ENCODE measurements at places on chromosomes 11 and 22.

DNA sequence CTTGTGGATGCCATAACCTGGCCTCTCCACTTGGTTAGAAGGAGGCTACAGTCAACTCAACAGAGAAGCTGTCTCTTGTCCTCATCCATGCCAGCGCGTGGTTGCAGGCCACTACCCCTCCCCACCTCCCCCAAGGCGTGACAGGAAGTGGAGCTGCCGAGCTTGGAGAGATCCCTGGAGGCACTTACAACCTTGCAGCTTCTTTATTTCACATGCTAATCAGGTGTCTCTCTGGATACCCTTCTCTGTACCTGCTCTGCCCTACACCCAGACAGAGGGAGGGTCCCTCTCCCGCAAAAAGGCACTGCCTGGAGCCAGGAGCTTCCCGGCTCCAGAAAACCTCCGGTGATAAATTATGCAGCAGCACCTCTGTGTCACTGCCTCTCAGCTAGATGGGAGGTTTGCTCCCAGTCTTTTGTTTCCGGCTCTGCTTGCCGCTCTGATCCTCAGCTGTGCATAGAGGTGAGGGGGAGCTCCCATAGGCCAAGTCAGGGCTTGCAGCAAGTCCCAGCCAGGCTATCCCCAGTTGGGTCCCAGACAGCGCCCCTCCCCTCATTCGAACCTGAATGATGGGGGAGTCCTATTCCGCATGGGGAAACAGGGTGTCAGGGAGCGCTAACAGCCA is 5.7 kb downstream of the LRP4 start:
- H3K27ac ChIP-seq: no peak overlapping the region
- no peak overlapping the region for H3K4me3 ChIP-seq
- peaks cover 75% of the 10 kb centered on the region for H3K27me3 ChIP-seq
- H3K36me3 ChIP-seq: no peaks in the 10 kb centered on the region

GRCh38 chr22:48886604-48887393 is 940.9 kb downstream of the BRD1 start:
- H3K36me3 ChIP-seq: no peaks in the 10 kb centered on the region
- DNase-seq: no peak
- H3K4me1 ChIP-seq: no peaks in the 10 kb centered on the region
- H3K27ac ChIP-seq: no peak overlapping the region

- DNase-seq: no peak
- no peak overlapping the region for H3K27ac ChIP-seq
- H3K27me3 ChIP-seq: peaks cover 4% of the 10 kb centered on the region
- no peaks in the 10 kb centered on the region for H3K4me1 ChIP-seq
- H3K36me3 ChIP-seq: no peaks in the 10 kb centered on the region
- no peak overlapping the region for H3K4me3 ChIP-seq
Observed at GRCh38 chr11:6655020-6655789, 404 bp downstream of the DCHS1 start.

GRCh38 chr11:102306048-102306597 is 11.2 kb upstream of the BIRC3 start:
- peaks cover 3% of the 10 kb centered on the region for H3K36me3 ChIP-seq
- peak overlapping the region; percentile 21 for H3K4me3 ChIP-seq
- no peaks in the 10 kb centered on the region for H3K27me3 ChIP-seq
- H3K4me1 ChIP-seq: peaks cover 43% of the 10 kb centered on the region
- no peak for DNase-seq
- peak overlapping the region; percentile 11 for H3K27ac ChIP-seq

Measured in effector memory CD8-positive, alpha-beta T cell (primary cell).